ENCODE measurements at places on chromosomes 4 and X.

- no peak for DNase-seq
These were observed 40.8 kb downstream of the RTL9 start for GRCh38 chrX:110399497-110399896.

GRCh38 chr4:70667740-70668535 is 1.6 kb upstream of the JCHAIN start:
- no peak for DNase-seq

GRCh38 chrX:154378059-154378798 is 866 bp upstream of the EMD start:
- peak; percentile 83 for DNase-seq

GRCh38 chr4:67201334-67201733 is 344.0 kb downstream of the CENPC start:
- DNase-seq = no peak

- DNase-seq = no peak
These were observed 66.1 kb upstream of the ENPP6 start for GRCh38 chr4:184283659-184284335.

- DNase-seq = no peak
These were observed 4.7 kb upstream of the GPR143 start for GRCh38 chrX:9770319-9770718.

DNA sequence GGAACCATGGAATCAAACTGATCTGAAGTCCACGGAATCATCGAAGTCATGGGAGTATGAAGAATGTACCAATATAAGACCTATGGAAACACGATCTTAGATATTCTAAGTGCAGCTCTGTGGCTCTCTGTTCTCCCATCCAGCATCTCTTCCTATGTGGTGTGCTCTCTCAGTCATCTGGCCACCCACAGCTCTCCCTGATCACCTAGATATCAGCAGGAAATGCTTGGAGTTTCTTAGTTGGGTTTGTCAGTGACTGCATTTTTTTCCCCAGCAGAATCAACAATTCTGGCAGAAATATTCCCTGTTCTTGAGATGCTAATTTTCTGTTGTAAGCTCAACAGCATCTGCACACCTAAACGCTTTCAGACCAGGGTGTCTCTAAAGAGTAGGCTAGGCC is 94.1 kb downstream of the GC start:
- DNase-seq = no peak

- no peak for DNase-seq
These were observed 91.0 kb upstream of the TRIM2 start for GRCh38 chr4:153113061-153113837.

DNA sequence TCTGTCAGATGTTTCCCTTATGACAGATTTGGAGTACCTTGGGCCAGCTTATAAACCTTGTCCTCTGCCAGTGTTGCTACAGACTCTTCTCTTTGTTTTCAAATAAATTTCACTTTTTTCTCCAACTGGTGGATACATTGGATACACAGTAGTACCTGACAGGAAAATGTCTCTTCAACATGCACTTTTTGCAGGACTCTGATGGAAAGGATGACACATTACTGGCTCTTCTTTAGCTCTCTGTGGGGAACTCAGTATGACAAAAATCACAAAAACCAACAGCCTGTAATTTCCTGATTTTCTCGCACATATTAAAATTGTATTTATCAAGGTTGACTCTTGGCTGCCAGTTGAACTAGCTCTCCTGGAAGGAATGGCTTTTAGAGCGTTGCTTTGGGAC is 61.3 kb upstream of the GIMD1 start:
- no peak for DNase-seq

DNA sequence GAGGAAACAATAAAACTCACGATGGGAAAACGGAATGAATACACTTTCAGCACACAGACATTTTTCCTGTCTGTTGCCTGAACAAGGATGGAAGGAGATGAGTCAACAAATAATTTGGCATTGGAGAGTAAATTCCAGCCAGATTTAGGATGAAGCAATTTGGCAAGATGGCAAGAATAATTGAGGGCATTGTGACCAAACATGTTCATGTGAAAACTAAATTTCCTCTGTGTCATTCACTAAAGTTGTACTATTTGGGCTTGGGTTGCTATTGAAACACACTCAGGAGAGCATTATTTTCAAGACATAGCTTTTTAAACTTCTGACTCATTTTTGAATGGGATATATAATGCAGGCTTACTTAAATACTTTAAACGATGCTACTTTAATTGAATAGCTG is 1614.4 kb downstream of the PCDH19 start:
- no peak for DNase-seq

DNA sequence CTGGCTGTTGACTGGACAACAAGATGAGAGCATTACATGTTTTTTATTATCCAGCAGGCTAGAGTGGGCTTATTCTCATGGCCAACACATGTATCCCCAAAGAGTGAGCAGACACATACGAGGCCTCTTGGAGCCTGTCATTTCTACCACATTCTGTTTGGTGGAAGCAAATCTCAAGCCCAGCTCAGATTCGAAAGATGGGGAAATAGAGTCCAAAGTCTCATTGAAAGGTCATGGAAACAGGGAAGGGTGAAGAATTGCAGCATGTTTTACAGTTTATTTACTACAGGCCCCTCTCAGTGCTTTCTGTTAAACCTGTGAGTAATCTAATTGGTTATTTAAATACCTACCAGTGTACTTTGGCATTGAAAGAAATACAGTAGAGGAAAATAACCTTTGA is 108.6 kb downstream of the FRAS1 start:
- no peak for DNase-seq

DNA sequence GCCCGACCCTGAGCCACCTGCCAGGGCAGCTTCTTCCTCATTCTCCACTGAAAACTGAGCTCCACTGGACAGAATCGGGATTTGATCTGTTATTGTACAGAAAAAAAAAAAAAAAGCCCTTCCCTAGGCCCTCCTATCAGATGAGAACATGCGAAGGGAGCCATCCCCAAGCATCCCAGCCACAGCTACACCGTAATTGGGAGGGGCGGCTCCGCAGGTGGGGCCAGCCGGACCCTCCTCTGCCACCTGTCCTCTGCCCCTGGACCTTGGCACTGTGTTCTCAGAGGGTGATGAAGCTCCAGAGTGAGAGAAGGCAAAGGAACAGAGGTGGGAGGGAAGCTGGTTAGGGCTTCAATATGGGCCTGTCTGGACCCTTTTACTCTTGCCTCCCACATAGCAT is 240.0 kb upstream of the PSAPL1 start:
- DNase-seq = no peak

GRCh38 chrX:91434351-91435168 is at the start of gene PABPC5:
TSS of gene PABPC5 (plus strand) at chrX:91434839. CDS start at chrX:91435578, 739 bp downstream.
- no peak for DNase-seq

- no peak for DNase-seq
These were observed 56.5 kb downstream of the ARAP2 start for GRCh38 chr4:36187723-36188333.

- no peak for DNase-seq
These were observed 651 bp upstream of the SAP30 start for GRCh38 chr4:173370130-173370476.

GRCh38 chr4:7148337-7148736 is 44.0 kb upstream of the SORCS2 start:
- no peak for DNase-seq

- DNase-seq = no peak
These were observed 17.6 kb downstream of the SASH3 start for GRCh38 chrX:129797251-129797906.

DNA sequence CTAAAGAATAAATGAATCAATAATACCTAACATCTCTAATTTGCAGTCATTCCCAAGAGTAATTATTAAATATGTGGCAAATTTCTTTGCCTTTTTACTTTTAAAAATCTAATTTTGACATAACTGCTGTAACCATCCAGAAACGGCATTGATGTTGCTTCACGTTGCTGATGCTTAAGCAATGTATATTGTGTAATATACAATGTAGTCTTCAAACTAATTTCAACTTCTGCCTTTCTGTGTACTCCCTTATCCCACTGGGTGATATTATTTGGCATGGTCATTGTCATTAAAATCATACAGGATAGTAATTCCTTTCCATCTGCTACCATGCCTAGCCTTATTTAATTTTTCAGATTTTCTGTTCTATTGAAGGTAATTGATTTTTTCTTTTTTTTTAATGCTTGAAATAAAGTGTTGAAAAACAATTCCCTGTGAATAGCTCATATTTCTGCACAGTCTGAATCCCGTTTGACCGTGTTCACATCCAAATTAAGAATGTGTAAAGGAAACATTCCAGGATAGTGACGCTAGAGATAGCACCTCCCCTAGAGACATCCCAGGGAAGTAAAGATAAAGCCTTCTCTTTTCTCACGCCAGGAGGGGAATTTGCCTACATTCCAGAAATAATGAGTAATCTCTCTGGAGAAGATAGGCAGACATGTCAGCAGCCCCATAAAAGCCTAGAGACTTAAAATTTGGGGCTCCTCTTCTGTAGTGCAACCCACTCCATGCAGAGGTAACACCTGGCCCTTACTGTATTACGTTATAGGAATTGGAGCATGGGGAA is 8.6 kb downstream of the FAM200B start:
- no peak for DNase-seq

DNA sequence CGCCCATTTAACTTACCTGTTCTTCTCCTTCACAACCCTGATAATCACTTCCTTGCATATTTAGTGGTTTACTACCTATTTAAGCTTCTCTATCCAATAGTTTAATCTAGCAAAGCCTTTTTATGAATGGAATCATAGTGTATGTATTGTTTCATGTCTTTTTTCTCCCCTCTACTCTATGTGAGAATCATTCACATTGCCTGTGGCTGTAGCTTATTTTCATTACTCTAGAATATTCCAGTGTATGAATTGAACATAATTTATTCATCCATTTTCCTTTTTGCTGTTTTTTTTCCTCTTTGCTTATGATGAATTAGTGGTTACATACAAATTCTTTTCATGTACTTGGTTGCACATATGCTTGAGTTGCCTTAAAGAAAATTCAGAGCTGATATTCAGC is 490 bp upstream of the ADH4 start:
- no peak for DNase-seq

DNA sequence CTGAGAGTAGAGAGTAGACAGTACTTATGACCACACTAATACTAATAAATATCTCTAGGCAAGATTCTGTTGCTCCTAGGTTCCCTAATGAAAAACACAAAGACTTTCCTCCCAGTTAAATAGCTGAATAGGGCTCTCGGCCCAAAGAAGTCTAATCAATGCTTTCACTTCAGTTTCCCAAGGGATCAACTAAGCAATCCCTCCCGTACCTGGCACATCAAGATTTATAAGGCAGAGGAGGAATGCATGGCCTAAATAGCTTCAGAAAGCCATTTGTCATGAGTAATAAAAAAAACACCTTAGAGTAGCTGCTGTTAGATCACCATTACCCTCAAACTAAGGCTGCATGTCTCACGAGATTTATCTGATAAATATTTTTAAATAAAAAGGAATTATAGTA is 56.8 kb upstream of the EXOC1L start:
- DNase-seq = no peak

Measured in activated B cell treated with CpG ODN at 0.5 μM for 24 hours (primary cell).